ENCODE measurements at places on chromosomes 3 and 15.

DNA sequence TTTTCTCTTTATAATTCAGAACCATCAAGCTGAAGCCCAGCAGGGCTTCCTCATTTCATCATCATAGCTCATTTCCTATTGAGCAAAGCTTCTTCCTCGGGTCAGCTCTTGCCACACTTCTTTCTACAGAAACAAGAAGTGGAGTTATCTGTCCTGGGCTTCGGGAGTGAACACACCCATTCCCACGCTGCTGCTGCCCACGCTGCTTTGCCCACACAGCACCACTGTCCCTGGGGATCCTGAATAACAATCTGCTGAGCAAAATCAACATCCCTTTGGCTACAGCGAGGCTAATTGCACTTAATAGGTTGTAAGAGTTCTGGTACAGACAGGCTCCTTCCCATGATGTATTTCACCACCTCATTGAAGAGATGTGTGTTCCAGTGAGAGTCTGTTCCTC is 23.7 kb downstream of the CEP19 start:
- no peak for DNase-seq

- no peak for DNase-seq
These were observed 199.6 kb upstream of the CTNNB1 start for GRCh38 chr3:40999682-41000081.

GRCh38 chr3:100577382-100578008 is 31.9 kb upstream of the ADGRG7 start:
- DNase-seq: no peak

DNA sequence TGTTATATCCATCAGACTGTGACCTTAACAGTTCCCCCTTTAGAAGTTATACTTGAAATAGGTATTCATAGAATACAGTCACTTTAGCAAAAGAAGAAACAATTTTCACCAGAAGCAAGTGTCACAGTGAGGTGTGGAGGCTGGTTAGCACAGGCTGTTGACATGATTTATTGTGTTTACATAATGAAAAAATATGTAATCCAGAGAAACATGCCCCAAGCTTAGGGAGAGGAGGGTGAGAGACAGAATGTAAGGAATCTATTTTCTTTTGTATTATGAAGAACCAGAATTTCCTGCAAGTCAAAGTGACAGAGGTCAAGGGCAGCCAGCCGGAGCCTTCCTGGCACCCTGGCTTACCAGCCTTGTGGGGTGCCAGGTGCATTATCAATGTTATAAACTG is 4.0 kb downstream of the IL12A start:
- DNase-seq: no peak

DNA sequence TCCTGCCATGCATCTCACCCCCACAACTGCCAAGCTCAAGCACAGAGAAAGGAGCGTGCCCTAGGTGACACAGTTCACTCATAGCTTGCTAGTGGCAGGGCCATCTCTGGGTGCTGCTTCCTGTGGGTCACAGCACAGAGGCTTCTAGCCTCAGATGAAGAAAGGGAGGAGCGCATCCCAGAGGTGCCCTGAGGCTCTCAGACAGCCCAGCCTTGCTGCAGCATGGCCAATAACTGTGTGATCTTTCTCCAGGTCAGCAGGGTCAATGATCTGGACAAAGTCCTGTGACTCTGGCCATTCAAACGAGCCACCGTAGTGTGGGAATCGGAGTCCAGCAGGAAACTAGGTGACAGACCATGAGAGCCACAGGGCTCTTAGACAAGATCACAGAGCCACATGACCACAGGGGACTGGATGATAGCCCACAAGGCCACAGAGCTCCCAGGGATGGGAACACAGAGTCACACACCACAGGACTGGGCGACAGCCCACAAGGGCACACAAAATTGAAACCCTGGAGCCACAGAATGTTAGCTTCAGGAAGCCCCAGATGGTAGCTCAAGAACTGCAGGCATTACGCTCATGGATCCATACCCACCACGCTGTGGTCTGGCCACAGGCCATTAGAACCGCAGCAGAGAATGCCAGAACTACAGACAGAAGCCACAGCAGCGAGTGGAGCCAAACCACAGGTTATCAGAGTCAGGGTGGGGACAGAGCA is 25.9 kb upstream of the GRIP2 start:
- no peak for DNase-seq

- no peak for DNase-seq
These were observed 62.9 kb downstream of the EFCAB12 start for GRCh38 chr3:129365296-129366136.
